ENCODE measurements at places on chromosomes 7 and 10. TPM values are rescaled to one million over a fixed set of nuclear protein-coding genes. Genes with fewer than 3 reads are reported as not detected.

DNA sequence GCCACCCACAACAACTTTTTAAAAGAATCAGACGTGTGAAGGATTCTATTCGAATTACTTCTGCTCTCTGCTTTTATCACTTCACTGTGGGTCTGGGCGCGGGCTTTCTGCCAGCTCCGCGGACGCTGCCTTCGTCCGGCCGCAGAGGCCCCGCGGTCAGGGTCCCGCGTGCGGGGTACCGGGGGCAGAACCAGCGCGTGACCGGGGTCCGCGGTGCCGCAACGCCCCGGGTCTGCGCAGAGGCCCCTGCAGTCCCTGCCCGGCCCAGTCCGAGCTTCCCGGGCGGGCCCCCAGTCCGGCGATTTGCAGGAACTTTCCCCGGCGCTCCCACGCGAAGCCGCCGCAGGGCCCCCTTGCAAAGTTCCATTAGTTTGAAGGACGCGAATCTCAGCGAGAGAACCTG is 461 bp upstream of the HTRA1 start:
- DNase-seq: no peak

DNA sequence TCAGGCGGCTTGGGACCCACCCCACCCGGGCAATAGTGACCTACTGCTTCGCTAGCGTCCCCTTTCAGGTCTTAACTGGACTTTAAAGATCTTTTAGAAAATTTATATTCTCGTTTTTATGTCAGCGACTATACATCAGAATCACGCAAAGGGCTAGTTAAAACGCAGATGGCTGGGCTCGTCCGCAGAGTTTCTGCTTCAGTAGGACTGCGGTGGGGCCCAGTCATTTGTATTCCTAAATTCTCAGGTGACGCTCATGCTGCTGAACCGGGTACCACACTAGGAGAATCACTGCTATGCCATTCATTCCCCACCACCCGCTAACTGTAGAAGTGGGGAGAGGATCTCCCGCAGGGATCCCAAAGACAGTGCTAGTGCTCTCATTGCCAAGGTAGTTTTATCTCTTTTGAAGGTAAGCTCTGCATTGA is 12.0 kb upstream of the SP8 start:
- DNase-seq: no peak

Gene C10orf71
- not detected for total RNA-seq

- peak; percentile 28 for DNase-seq
Observed at GRCh38 chr7:138752518-138753149, 45.2 kb upstream of the TMEM213 start.

GRCh38 chr7:20385126-20385525 is 54.4 kb downstream of the ITGB8 start:
- no peak for DNase-seq

GRCh38 chr7:99806839-99807478 is 20.9 kb upstream of the CYP3A43 start:
- DNase-seq: no peak

Gene LEP
- total RNA-seq: not detected

- no peak for DNase-seq
Observed at GRCh38 chr10:77643795-77644468, 6.3 kb upstream of the KCNMA1 start.

DNA sequence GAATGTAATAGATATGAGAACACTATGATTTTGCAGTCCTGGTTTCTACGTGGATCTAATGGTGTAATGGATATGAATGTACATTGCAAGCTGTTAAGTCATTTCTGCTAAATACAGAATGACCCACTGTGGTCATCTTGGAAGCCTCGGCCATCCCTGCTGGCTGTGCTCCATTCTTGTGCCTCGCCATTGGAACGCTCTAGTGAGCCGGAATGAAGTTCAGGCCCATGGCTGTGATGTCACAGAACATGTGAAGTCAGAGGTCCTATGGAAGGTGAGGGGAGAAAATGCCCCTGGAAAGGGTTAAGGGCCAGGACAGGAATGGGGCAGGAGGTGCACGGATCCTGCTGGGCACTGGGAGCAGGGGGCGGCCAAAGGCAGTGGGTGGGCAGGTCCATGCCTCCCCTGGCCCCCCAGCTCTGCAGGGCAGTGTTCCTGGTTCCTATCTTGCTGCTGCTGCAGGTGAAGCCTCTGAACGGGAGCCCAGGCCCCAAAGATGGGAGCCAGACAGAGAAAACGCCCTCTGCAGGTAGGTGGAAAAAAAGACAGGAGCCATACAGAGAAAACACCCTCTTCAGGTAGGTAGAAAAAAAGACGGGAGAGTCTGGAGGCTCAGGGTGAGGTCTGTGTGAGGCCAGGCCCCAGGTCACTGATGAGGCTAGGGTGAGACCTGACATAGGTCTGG is at the start of gene LLCFC1:
Gene LLCFC1 (plus strand): TSS at position 259 of the 685 bp plus-strand sequence. CDS start 138 bp downstream, at position 397.
- DNase-seq: no peak

DNA sequence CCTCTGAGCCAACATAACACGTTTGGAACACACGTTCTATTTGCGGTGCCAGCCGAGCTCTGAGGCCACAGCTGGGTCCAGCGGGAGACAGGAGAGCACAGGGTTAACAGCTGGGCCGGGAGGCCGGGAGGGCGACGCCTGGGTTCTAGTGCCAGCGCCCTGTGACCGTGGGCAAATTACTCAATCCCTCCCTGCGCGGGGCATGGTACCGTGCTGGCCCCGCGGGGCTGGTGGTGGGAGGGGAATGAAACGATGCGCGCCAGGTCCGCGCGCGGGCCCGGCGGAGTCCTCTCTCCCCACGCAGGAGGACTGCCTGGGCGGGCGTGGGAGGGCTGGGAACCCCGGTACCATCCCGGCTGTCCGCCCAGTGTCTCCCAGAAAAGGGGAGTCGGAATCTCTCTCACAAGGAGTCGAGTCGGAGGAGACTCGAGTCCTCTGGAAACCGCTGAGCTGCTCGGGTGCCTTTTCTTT is 30.4 kb downstream of the LEP start:
- no peak for DNase-seq

GRCh38 chr7:37198906-37199485 is 249.7 kb downstream of the ELMO1 start:
- peak; percentile 89 for DNase-seq
